ENCODE measurements at places on chromosomes 11 and 22.

DNA sequence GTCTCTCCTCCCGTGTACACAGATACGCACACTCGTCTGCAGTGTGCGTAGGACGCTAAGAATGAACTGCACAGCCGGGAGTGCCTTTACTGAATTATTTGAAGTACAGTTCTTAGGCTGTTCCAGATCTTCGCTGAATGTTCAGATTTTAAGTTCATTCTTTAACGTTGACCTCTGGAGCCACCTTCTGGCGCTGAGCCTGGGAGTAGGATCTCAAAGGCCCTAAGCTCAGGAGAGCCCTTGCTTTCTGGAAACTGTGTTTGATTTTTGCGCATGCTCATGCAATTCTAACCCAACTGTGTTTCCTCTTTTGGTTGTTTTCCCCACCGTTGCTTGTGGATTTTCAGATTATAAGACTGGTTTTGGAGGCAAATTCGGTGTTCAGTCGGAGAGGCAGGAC, 22.8 kb downstream of the CTTN start:
- DNase-seq: peak; percentile 63

DNA sequence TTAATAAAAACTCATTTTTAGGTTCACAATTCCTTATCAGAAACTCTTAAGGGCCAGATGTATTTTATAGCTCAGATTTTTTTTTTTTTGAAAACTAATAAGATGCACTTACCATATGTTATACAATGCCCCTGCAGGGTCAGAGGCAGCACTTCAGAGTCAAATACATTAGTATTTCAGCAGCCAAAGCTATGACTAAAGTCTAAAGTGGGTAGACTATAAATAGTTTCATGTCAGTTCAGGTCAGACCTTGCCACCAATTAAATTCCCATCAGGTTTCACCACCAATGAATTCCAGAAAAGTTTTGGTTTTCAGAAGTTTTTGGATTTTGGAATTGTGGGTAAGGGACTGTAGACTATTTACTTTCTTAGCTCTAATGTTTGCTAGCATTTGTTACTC, 75.9 kb downstream of the FAM83F start:
- DNase-seq: no peak

GRCh38 chr11:57842873-57843272, 81.3 kb downstream of the CTNND1 start:
- no peak for DNase-seq

DNA sequence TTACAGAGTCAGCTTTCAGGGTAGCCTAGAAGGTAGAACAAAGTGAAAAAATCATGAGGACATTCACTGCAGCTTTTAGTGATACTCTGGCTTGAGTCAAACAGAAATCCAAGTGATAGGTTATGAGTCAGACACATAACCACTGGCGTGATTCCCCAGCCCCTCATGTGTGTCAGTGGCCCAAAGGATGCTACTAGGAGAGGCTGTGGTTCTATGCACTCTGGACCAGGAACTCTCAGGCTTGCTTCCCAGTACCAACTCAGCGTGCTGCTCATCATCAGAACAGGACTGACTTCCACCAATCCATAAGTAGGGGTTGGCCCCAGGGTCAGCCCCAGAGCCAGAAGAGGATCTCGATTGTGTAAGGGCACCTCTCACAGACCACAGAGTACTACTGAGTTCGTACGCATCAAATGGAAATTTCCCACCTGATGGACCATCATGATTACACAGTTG, 116.8 kb downstream of the MED15 start:
- DNase-seq: peak; percentile 69

DNA sequence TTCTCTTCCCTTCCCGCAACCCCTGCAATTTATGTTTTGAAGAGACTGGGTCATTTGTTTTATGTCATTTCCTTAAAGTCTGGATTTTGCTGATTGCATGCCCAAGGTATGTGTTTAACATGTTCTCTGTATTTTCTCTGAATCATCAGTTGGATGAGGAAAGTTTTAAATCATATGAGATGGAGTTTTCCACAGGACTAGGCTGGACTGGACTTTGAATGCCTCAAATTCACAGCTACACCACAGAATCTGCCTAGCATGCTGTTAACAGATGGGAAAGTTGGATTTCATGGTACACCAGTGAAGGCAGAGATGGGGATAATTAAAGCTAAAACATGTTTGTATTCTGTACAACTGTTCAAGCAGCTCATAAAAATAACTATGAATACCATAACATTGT, 62.6 kb downstream of the CWC15 start:
- no peak for DNase-seq

DNA sequence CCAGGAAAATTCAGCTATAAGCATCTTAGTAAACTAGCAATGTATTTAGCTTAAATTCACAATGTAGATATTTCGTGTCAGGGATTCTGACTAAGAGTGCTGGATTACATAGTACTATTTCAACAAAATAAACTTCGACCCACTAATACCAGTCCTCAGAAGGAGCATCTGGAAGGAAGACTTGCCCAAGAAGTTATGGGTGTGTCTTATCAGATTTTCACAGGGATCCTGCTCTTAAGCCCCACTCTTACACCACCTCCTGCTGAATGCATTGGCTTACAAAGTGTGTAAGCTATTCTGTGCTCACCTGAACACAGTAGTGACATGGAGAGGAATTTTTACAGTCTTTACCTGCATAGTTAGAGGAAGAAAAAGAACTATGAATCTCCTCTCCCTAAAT, 35.4 kb upstream of the ANO5 start:
- no peak for DNase-seq

- DNase-seq: no peak
Measured at GRCh38 chr22:50445071-50445879, 29.6 kb downstream of the SBF1 start.

DNA sequence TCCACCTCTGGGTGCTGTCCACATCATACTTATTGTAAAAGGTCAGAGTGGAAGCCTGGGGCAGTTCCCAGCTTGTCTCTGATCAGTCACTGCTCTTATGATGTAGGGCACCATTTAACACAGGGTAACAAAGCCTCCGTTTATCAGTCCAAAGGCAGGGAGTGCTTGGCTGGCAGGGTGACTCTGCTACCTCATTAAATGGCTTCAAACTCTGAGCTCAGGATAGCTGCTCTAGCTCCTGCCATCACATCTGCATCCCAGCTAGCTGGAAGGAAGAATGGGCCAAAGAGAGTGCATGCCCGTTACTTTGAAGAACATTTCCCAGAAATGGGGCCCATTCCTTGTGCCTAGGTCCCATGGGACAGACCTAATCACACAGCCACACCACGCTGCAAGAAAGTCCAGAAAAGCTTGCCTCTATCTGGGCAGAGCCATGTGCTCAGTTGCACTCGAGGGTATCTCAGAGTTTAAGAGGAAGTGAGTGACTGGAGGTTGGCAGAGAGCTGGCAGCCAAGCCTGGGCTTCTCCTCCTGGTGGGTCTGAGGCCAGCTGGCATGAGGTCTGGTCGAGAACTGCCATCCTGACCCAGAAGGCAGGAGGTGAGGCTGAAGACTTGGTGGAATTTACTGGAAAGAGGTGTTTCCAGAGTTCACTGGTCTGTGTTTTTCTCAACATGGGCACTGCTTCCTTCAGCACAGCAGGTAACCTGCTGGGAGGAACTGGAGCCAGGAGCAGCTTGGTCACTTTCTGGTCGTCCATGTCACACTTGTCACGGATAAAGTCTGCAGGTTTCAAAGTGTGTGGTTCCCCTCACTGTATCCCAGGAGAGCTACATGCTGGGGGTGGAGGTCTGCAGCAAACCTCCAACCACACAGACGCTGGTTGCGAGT, 935.7 kb downstream of the BRD1 start:
- DNase-seq: no peak

GRCh38 chr11:76380159-76380976, 564 bp downstream of the THAP12 start:
- peak; percentile 87 for DNase-seq

DNA sequence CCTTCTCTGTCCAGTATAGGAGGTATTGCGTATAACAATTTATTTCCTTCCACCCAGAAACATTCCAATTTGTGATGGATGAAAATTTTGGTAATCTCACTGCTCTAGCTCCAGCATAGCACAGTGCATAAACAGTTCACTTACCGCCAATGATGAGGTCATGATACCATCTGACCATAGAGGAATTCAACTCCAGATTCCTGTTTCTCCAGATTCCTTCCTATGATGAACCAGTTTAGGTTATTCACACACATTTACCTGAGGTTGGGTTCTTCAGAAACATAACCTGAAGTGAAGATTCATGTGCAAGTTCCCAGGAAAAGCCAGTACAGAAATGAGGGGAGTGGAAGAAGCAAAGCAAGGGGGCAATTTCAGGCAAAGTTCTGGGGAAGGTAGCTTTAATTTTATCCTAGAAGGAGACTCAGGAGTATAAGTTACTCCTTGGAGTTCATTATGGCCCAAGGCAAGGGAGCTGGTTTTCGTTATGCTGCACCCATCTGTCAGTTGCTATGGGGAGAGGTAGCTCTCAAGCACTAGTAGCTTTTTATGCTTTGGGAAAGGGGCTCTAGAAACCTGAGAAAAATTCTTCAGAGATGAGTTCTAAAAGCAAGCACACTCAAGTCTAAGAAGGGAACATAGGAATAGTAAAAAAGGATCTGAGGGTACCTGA, 121.6 kb downstream of the CASP12 start:
- DNase-seq: no peak

DNA sequence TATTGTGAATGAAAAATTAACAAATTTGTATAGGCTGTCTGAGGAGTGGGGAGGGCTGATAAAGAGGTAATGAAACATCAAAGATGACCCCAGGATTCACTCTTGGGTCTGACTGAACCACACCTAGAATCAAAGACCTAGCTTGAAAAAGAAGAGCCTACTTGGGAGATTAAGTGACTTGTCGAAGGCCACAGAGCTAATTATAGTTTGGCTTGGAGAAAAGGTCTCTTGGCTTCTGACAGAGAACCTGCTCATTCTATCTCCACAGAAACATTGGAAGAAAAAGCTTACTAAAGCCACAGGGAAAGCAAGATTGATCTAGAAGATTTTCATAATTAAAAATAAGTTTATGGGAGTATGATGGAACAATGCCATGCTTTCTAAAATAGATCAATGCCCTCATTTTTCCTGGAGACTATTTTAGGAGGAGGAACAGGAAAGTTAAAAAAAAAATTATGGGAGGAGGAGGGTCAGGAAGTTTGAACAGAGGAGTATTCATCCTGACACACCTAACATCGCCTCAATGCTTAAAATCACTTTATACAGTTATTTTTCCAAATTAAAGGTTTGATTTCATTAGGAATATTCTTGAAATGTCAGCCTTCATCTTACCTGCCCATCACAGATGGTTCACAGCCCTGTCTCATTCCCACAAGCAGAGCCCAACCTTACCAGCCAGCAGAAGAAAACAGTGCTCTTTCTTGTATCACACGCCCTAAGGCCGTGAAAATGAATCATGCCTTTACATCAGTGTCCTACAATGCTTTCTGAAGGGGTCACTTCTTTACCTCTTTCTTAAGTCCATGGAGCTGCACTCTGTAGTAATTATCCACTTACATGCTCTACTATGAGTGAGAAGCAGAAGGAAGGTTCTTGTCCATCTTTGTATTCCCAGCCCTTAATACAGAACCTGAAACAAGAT, 231.1 kb upstream of the MPPED2 start:
- DNase-seq: no peak

- DNase-seq: no peak
Measured at GRCh38 chr11:77136074-77136473, 8.0 kb downstream of the MYO7A start.

GRCh38 chr11:93623179-93623578, 38.3 kb upstream of the CEP295 start:
- DNase-seq: no peak

GRCh38 chr11:2413742-2414579, 13.4 kb downstream of the TSSC4 start:
- DNase-seq: no peak

- peak; percentile 88 for DNase-seq
Measured at GRCh38 chr11:128291835-128292234, 295.5 kb downstream of the ETS1 start.

DNA sequence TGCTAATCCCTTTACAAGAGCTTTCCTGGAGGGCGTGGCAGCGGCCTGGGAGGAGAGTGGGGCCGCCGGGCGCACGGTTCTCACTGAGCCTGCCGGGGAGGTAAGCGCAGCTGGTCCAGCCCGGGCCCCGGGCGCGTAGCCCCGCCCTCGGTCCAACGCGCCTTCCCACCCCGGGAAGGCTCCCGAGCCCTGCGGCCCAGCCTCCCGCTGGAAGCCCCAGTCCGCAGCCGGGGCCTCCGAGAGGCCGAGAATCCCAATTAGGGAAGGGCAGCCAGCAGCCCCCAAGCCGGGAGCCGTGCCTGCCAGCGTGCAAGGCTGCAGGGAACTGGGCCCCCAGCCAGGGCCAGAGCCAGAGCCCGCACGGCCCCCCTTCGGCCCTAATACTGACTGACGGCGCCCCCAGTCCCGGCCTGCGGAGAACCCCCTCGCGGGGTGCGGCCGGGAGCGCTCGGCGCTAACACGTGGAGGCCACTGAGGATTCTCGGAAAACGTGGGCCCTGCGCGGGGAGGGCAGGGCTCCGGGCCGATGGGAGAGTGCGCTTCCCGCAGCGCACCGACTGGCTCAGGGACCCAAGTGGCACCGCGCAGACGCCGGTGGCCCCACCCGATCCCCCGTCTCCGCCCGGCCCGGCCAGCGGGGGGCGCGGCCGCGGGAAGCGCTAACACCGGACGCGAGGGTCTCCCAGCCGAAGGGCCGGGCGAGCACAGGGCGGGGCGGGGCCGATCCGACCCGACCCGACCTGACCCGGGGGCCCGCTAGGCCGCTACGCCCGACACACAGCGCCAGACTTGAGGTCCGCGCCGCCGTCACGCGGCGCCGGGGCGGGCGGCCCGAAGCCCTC, 5.7 kb downstream of the ZFTA start:
- DNase-seq: no peak

GRCh38 chr11:121113611-121114010, 12.6 kb downstream of the TECTA start:
- no peak for DNase-seq

DNA sequence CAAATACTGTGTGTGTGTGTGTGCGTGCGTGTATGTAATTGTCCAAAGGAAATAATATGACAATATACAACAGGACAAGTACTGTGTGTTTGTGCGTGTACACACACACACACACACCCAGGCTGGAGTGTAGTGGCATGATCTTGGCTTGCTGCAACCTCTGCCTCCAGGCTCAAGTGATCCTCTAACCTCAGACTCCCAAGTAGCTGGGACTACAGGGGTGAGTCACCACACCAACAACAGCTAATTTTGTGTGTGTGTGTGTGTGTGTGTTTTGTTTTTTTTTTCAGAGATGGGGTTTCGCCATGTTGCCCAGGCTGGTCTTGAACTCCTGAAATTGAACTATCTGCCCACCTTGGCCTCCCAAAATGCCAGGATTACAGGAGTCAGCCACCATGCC, 61.5 kb downstream of the NUP98 start:
- DNase-seq: peak; percentile 47

GRCh38 chr22:19669570-19669969, 44.7 kb upstream of the SEPTIN5 start:
- no peak for DNase-seq

GRCh38 chr11:17558916-17559315, 11.9 kb downstream of the OTOG start:
- no peak for DNase-seq
